HT1080 (cell line): ENCODE measurements at places on chromosomes 11 and 22. TPM values are rescaled to one million over a fixed set of nuclear protein-coding genes. Genes with fewer than 3 reads are reported as not detected.

MEI1 gene
- 1.4 and 2.4 TPM in 2 replicates for total RNA-seq

DNA sequence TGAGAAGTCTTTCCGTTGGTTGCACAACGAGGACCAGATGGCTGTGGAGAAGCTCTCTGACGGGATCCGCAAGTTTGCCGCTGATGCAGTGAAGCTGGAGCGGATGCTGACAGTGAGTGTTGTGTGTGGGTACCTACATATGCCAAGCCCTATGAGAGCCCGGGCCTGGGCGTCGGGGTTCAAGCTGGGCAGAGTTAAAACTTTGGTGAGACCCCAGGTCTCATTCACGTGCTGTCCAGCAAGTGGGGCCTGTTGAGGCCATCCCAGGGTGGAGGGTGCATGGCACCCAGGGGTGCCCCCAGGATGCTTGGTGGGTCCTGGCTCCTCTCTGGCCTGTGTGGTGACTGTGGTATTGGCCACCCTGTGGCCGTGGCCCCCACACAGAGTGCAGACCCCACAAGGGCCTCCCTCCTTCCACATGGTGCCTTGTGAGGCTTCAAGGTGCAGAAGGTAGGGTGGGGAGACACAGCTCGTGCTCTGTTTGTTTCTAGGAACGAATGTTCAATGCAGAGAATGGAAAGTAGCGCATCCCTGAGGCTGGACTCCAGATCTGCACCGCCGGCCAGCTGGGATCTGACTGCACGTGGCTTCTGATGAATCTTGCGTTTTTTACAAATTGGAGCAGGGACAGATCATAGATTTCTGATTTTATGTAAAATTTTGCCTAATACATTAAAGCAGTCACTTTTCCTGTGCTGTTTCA, 12.8 kb downstream of the GATD1 start:
- DNase-seq, result no peak

DNA sequence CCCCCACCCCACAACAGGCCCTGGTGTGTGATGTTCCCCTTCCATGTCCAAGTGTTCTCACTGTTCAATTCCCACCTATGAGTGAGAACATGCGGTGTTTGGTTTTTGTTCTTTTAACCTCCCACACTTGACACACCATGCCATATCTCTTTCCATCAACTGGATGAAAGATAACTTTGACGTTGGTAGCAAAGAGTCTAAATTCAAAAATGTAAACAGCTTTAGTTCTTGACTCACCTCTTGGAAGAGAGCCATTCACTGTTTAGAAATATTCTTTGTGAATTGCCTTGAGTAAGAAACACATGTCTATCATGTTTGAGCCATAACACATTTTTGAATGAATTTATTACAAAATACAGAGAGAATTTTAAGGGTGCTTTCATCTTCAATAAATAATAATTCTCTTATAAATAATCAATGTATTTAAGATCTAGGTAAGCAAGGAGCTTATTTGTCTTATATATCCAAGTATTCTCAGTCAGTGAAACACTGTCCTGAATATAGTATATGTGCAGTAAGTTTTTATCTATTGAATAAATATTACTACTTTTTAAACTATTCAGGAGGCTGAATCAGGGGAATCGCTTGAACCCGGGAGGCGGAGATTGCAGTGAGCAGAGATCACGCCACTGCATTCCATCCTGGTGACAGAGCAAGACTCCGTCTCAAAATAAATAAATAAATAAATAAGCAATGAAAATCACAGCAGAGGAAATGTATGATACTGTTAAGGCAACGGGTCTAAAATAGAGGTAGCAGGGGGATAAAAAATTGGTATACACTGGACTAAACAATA, 6.7 kb downstream of the CARD18 start:
- DNase-seq, result peak; percentile 10

DNA sequence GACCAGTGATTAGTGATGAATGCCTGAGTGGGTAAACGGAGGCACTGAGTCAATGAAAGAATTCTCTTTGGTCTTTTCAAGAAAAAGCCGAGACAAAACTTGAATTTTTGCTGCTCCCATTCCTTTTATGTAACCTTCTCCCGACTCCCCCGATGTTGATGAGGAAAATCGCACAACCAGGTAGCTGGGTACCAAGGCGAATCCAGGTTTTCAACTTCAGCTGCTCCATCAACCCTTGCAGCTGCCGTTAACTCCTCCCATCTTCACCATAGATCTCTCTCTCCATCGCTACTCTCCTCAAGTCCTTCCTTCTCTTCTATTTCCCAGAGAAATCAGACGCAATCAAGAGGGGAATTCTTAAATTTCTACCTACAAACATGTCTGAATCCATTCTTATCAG, 611 bp upstream of the USP2 start:
- no peak for DNase-seq

- no peak for DNase-seq
Measured at GRCh38 chr22:24128631-24129262, 52.5 kb upstream of the SUSD2 start.

DNA sequence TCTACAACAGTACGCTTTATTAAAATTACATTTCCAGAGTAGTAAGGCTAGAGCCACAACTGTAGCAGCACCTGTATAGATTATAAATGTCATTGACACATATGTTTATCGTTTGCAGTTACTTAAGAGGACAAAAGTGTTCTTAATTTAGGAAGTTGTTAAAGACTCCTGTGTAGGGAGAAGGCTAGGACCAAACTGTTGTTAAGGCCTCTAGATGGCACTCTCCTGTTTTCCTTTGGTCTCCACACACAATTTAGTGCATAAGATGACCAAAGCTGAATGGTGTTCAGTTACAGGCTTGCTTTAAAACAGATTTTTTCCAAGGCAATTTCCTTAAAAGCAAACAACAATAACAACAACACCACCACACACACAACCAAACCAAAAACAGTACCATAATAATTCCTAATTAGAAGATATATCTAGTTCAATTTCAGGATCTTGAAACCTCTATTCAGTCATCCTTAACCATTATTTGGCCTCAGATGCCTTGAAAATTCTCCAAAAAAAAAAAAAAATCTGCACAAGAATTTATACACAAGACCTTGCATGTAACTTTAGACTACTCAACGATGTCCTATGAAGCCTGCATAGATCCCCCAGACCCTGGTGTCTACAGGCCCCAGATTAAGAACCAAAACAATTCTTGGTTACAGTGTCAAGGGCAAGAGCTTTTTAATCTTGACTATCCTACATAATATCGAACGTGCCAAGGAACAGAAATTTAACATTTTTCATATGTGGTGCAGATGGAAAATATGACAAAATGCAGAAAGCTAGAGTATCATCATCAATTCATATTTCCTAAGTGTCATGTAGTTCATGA, 42.6 kb upstream of the APOA1 start:
- peak; percentile 65 for DNase-seq

- no peak for DNase-seq
Measured at GRCh38 chr11:118152020-118152551, 537 bp downstream of the SCN4B start.

DNA sequence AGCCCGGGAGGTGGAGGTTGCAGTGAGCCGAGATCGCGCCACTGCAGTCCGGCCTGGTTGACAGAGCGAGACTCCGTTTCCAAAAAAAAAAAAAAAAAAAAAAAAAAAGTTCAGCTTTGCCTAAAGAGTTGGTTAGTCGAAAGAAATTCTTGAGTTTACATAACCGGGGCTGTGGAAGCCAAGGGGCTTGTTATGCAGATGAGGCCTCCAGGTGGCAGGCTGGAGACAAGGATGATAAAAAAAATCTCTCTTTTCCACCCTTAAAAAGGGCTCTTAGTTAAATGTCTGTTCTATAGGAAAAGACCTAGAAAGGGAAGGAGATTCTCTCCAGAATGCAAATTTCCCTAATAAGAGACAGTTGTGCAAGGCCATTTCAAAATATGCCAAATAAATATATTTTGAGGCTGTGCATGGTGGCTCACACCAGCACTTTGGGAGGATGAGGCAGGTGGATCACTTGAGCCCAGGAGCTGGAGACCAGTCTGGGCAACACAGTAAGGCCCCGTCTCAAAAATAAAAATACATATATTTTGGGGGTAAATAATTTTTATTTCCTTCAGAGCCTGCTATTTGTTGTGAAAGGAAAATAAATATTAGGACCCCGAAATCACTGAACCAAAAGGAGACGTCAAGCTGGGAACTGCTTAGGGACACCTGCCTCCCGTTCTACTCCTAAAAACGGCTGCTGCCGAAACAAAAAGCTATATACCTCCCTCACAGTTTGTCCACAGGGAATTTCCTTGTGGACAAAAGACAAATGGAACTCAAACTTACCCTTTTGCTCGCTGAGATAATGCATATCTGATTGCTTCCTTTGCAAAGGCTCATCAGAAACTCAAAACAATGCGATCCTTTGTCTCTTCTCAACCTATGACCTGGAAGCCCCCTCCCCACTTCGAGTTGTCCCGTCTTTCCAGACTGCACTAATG, 2.4 kb upstream of the IFITM2 start:
- peak; percentile 60 for DNase-seq

RAB36 gene
- total RNA-seq, result 1.4 and 1.9 TPM in 2 replicates

TBX10 gene
- total RNA-seq, result not detected in 2 replicates

- DNase-seq, result no peak
Measured at GRCh38 chr22:39622881-39623367, 52.4 kb downstream of the CACNA1I start.

DNA sequence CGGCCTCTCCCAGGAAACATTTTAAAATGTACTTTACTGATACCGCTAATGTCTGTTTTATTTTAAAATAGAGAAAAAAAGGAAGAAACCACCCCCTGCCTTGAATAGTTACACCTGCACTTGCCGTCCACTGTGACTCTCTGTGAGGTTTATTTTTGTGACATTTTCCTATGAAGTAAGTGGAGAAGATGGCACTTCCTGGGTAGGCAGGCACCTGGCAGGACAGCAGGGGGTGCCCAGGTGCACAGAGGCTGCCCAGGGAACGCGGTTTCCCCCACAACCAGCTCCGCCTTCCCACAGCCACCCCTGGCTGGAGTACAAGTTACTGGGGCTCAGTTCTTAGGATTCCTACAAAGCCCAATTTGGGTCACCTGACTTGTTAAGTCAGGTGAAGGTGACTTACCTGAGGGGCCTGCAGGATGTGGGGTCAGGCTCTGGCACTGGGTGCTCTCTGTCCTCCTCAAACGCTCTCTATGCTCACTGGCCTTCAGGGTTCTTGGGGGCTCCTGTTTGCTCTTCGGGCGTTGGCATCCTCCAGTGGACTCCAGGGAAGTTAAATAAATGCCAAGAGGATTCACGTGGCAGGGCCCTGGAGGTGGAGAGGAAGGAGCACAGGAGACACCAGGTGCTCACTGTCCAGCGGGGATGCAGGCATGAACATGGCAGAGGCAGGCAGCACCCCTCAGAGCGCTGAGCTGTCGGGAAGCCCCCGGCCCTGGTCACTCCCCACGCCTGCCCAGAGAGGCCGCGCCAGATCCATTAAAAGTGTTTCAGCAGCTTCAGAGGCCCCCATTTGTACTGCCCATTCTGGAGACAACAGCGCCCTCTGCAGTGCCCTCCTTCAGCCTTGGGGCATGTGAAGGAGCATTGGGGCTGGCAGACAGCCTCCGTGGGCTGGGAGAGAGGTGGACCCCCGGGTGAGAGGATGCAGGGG, 1021.2 kb downstream of the TBC1D22A start:
- DNase-seq, result no peak

DNA sequence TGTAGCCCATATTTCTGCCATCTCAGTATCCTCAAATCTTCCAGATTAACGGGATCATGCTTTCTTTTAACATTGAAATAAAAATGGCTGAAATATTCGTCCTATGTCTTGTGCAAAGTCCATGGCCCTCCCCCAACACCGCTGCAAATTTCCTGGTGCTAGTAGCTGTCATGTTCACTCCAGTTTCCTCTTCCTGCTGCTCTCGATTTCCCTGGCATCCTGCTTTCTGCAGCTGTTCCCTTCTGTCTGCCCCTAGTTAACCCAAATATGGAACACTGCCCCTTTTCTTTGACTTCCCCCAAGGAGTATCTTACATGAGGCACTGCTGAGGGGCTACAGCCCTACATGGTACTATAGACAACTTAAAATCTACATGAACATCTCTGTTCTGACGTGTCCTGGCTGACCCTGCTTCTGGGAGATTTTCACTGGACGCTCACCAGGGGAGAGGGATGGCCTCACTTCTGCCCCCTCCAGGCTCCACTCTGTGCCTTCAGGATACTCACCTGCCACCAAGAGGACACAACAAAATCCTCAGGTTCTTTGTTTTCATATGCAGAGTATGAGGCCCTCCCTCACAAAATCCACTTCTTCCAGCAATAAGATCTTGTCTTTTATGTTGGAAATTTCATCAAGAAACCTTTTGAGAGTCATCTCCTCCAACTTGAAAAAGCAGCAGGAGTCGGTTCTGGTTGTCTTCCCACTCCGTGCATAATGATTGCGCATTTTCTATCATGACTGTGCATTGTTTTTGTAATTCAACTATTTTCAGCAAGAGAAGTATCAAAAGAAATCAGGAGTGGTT, 29.5 kb upstream of the SCUBE2 start:
- DNase-seq, result peak; percentile 32

DNA sequence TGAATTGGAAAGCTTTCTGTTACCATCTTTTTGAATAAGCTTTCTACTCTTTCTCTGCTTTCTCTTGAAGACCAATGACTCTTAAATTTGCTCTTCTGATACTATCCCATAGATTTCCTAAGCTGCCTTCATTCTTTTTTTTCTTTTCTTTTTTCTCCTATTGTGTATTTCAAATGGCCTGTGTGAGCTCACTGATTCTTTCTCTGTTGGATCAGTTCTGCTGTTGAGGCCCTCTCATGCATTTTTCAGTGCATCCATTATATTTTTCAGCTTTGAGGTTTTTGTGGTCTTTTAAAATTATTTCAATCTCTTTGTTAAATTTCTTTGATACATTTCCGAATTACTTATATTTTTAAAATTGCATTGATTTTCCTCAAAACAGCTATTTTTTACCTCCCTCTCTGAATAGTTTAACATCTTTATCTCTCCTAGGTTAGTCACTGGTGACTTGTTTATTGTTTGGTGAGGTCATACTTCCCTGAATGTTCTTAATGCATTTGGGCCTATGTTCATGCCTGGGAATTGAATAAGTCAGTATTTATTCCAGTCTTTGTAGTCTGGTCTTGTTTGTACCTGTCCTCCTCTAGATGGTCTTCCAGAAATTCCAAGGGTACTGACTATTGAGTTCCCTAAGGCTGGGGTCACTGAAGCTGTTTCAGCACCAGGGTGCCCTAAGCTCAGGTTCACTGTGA, 110.6 kb upstream of the SERPIND1 start:
- no peak for DNase-seq

RIBC2 gene
- total RNA-seq, result 1.1 and 1.2 TPM in 2 replicates

DNA sequence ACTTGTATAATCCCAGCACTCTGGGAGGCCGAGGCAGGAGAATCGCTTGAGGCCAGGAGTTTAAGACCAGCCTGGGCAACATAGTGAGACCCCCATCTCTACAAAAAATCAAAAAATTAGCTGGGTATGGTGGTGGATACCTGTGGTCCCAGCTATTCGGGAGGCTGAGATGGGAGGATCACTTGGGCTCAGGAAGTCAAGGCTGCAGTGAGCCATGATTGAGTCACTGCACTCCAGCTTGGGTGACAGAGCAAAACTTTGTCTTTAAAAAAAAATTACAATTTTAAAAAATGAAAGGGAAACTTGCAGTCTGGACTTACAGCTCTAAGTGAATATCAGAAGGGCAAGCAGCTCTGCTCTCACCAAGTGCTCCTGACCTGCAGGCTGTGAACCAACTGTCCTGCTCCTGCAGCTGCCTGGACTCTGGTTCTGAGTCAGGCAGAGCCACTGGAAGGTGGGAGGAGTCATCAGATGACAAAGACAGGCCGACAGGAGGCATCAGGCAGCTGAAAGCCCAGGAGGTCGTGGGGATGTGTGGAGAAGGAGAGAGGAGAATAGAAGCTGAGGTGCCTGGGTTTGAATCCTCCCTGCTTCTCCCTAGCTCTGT, 9.6 kb downstream of the SMTNL1 start:
- peak; percentile 70 for DNase-seq

- no peak for DNase-seq
Measured at GRCh38 chr22:19874307-19875060, 19.8 kb upstream of the GNB1L start.

PANX3 gene
- not detected in 2 replicates for total RNA-seq

GRCh38 chr11:128575961-128576350, 11.4 kb downstream of the ETS1 start:
- DNase-seq, result peak; percentile 41
